ENCODE measurements at places on chromosomes 16 and 17.
A peak's percentile ranks its signal among the peaks of the same experiment; 100 is the strongest.

DNA sequence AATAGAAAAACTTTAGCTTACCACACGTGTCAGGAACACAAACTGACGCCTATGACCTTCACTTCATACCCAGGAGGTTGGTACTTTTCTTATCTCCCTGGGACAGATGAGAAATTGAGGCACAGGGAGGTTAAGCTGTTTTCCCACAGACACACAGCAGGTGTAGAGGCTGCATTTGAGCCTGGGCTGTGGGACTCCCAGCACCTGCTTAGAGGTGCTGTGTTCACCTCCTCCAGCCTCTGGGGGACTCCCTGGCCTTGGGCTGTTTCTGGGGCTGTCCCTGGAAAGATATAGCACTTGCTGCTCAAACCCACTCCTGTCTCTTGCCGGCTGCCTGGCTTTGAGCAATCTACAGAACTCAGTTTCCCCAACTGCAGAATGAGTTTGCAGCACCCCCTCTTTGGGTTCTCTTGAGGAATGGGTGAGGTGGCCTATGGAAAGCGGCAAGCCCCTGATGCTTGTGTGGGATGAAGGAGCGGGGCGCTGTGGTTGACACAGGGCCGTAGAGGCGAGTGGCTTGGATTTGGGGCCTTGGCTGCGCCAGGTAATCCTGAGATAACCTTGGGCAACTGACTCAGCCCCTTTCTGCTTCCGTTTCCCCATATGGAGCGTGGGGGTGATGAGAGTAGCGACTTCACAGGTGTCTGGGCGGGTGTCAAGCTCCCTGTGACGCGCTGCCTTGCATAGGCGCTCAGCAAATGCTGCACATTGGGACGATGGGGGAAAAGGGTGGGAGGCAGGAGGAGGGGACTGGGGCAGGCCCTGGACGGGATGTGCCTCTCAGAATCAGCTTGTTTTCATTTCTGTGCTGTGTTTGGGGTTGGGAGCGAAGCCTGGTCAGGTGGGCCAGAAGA lies 104.5 kb upstream of the CIBAR2 start:
- no peak for DNase-seq

- no peak for DNase-seq
These were observed 9.8 kb downstream of the NTHL1 start for GRCh38 chr16:2037647-2038381.

DNA sequence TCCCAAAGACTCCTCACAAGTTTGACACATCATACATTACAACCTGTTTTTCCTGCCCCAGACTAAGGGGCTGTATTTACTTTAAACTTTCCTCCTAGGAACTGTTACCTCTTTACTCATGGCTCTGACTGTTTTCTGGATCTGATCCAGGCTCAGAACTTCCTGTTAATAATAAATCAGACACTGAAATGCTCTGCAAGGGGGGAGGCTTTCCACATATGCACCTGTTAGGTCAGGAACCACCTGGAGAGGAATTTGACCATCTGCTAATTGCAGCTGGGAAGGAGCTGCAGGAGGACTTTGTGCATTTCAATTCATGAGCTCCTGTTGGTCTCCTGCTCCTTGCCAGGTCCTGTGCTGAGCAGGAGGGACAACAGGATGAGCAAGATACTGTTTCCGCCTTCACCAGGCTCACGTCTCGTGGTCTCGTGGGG lies 476.9 kb upstream of the CDH5 start:
- no peak for DNase-seq

DNA sequence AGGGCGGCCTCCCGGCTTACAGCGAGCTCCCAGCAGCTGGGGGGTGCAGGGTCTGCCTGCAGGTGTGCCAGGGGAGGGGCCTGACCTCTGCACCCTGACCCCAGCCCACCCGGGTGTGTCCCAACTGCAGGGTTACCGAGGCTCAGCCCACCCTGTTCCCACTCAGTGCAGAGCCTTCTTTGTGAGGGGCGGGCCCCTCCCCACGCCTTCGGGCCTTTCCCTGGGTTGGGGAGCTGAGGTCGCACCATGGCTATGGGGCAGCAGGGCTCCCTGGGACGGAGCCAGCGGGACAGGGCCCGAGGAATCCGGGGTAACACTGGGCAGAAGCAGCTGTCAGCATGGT lies 17.1 kb downstream of the CACNA1H start:
- DNase-seq, result no peak

DNA sequence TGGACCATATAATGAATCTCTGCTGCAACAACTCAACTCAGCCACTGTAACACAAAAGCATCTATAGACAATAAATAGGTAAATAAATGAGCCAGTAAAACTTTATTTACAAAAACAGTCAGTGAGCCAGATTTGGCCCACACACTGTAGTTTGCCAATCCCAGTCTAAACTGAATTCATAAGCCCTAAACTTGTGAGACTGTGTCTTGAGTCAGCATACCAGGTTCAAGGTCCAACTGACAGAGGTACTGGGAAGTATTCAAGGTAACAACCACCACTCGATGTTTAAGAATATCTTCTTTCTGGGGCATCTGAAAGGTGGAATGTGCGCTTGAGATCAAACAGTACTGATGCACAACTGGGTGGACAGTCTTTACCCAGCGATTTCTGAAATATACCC lies 94.2 kb downstream of the HELZ start:
- DNase-seq, result no peak

DNA sequence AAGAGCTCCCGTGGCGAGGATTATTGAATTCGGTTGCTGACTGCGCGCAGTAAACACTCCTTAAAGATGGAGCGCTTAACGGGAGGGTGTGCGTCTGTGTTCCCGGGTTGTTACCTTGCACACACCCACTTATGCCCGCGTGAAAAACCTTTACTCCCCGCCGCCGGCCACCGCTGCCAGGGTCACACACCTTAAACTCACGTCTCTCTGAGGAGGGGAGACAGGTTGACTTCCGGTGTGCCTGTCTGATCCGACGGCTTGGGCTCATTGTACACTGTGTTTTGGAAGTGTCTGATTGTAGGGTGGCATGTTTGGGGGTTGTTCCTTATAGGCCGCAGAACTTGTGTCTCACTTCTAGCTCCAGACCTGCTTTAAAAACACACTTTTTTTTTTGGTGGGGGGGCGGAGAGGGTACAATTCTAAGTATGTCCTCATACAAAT lies 66.8 kb downstream of the KPNA2 start:
- DNase-seq, result no peak

DNA sequence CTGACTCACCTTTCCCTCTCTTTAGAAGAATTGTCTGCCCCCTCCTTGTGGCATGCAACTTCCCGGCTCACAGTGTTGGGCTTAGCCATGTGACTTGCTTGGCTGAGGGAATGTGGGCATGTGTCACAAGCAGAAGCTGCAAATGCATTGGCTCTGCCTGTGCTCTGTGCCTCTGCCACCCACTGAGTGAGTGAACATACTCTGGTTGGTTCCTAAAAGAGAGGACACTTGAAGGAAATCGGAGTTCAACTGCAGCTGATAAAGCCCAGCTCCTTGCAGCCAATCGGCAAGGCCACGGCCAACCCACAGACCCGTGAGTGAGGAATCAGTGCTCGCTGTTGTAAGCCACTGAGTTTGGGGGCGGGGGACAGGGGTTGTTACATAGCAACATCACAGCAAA lies 10.9 kb upstream of the GINS2 start:
- peak; percentile 56 for DNase-seq

DNA sequence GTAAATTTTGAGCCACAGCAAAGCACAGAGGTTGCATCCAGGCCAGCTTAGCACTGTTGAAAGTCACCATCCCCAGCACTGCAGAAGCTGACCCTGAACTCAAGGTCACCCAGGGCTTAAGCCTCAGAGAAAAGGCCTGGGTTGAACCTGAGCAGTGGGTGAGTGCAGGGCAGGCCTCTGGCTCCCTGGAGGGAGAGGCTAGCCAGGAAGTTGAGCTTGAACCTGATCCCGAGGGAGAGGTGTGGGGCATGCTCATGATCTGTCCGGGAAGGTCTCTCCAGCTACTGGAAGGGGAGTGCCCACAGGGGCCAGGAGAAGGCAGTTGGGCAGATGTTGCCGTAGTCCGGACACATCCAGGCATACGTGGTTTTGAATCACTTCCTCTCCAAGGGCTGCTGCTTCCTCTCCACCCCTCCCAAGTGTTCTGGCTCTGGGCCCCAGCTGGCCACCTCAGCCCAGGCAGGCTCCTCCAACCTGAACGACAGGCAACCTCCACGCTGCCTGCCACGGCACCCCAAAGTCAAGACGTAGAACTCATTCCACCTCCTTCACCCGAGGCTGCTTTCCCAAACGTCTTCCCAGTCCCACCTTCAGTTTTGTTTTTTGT lies 18.4 kb downstream of the CARHSP1 start:
- DNase-seq, result no peak

DNA sequence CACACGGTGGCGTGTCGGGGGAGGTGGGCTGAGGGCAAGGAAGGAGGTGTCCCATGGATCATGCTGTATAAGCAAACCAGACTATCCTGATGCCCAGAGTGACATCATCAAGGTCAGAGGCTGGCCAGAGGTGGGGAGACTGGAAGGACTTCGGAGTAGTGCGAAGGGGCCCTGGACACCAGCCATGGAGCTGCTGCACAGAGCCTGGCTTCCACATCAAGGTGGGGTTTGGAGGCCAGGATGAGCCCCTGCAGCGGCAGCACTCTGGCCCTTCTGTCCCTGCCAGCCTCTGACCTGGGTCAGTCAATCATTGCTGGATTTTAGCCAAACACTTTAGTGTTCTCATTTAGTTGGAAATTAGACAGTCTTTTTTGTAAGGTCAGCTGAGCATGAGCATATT lies 34.8 kb downstream of the MED13 start:
- no peak for DNase-seq

GRCh38 chr17:76009969-76010661 lies 9.5 kb downstream of the CDK3 start:
- DNase-seq, result no peak

- DNase-seq, result no peak
These were observed 22.7 kb downstream of the SLC6A4 start for GRCh38 chr17:30212750-30213149.

DNA sequence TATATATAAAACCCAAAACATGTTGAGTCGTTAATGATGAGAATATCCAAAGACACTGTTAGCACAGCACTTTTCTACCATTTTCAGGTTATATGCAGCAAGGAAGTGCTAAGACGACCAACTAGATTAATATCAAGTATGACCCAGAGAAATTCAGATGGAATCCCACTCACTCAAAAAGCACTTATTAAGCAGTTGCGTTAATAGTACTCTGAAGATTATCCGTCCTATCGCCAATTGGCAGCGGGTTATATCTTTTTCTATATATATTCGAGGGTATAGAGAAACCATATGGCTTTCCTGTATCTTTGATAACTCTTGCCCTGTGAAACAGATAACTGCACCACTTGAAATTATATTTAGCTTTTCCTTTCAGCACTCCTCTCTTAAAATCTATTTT lies 1.1 kb downstream of the CRLF3 start:
- no peak for DNase-seq

DNA sequence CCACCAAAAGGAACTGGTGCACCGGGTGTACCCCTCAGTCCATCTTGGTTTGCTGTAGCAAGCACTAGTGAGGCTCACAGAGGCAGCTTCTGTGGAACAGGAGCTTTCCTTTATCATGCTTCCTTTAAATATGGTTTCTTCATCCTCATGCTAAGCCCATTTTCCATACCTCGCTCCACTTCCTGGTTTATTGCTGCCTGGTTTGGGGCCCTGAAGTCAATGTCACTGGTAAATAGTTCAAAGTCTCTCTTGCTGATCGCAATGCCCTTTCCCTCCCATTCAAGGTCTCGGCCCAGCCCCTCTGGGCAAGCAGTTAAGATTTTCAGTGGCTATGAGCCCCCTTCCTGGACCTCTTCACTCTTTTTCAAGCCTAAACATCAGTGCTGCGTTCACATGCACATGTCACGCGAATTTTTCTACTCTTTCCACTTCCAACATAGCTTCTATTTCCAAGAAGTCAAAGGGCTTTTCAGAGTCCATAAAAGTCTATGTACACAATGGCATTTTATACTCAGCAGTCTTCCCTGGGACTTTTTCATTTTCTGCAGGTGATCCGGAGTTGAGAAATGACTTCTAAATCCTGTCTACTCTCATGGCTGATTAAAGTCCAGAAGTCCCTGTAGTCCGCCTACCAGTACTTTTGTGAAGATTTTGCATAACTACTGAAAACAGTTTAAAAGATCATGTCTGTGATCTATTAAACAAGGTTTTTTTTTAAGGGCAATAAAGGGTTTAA lies 323.8 kb upstream of the ZFHX3 start:
- DNase-seq, result no peak

DNA sequence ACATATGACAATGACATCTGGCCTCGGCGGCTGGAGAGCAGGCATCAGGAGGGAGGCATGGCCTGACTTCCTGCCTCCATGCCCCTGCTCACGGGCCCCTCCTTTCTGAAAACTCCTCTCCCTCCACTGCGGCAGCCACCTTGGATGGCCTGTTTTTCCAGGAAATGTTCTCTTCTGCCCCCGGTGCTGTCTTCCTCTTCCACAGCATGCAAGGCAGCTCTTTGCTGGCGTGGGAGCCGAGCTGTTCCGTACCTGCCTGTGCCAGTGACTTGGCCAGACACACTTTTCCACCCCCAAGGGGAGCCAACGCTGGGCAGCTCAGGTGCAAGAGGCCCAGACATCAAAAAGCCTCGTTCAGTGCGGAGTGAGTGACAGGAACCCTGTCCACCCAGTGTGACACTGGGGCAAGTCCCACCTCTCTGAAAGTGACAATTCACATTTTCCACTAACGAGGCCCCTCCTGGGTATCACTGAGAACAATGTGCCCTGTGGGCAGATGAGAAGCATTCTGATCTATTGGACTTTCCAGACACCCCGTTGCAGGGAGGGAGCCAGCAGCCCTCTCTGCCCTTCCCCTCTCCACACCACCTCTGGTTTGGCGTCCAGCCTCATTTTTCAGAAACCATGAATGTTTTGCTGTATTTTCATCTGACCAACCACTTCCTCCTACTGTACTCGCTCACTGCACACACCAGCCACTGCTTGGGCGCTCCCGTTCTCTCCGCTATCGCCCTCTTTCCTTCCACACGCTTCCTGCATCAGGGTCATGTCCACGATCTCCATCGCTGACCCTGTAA lies 31.2 kb downstream of the NSMCE1 start:
- DNase-seq, result no peak

GRCh38 chr17:78951967-78952551 lies 26.9 kb upstream of the TIMP2 start:
- no peak for DNase-seq

- DNase-seq, result no peak
These were observed 10.7 kb upstream of the GFAP start for GRCh38 chr17:44925731-44926697.

DNA sequence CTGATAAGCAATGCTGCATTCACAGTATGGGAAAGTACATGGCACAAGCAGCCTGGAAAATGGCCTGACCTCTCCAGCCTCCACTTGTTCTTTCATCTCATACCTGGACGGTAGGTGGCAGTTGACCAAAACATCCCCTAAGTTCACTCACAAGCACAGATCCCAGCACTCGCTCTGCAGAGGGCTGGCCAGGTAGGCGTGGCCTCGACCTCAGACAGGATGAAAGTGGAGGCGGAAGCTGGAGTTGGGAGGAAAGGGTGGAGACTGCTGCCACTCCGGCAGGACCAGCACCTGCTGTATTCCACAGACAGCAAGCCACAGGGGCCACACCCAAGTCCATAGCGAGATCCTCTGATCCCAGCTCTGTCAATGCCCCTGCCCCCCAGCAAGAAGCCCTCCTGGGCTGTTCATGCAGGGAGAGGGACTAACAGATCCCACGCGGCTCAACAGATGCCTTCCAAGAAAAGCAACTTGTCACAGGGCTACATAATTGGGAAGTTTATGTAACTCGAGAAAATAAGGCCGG lies 31.3 kb downstream of the ZCCHC14 start:
- DNase-seq, result no peak

- DNase-seq, result peak; percentile 66
These were observed 527 bp downstream of the SIAH1 start for GRCh38 chr16:48384520-48385252.

GRCh38 chr17:9837551-9838471 lies 12.1 kb downstream of the GLP2R start:
- no peak for DNase-seq

GRCh38 chr17:44414394-44415155 lies 25.1 kb upstream of the ITGA2B start:
- DNase-seq, result no peak
